NCI-H1105 (cell line): ENCODE measurements at places on chromosomes 16 and 17.

GRCh38 chr17:28076144-28076543 is 33.7 kb downstream of the NLK start:
- no peak for DNase-seq

DNA sequence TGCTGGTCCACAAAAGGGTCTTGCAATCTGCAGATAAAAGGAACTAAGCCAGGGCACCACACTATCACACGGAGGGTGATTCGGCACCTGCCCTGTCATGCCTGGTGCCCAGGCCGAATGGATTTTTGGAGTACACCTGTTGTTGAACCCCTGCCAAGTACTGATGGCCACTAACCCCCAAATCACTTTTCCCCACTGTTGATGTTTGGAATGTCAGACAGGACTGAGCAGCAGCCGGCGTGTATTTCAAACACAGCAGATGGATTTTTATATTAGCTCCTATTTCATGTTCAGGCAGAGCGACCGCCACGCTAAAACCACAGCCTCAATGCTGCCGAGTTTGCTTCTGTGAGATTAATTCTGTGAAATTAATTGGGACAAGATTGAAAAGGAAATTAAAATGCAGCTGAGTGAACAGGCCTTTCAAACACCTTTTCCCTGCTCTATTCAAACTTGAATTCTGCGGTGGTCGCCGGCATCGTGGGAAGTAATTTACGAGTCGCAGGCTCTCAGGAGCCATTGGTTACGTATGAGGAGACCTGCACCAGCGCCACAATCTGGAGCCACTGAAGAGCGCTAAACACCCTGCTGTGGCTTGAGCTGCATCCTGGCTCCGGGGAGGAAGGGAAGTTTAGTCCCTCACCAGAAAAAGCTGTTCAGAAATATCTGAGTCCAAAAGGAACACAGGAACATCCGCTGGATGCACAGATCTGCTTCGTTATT is 48.5 kb downstream of the SNX11 start:
- peak; percentile 60 for DNase-seq

- DNase-seq = no peak
Measured at GRCh38 chr17:30103921-30104320, 12.7 kb upstream of the NSRP1 start.

GRCh38 chr16:19967963-19968362 is 83.3 kb upstream of the GPRC5B start:
- DNase-seq = no peak

- peak; percentile 55 for DNase-seq
Measured at GRCh38 chr16:4116325-4117249, at the start of gene ADCY9. TSS of gene ADCY9 (minus strand) at chr16:4116442. CDS start at chr16:4115442, 1,000 bp downstream.

GRCh38 chr17:17440938-17441675 is 35.7 kb upstream of the MED9 start:
- no peak for DNase-seq

GRCh38 chr16:56617212-56618085 is 8.1 kb upstream of the MT1E start:
- DNase-seq = no peak

- DNase-seq = no peak
Measured at GRCh38 chr17:259341-259976, 78.0 kb upstream of the DOC2B start.

- no peak for DNase-seq
Measured at GRCh38 chr16:1696863-1697262, 9.1 kb upstream of the MAPK8IP3 start.

DNA sequence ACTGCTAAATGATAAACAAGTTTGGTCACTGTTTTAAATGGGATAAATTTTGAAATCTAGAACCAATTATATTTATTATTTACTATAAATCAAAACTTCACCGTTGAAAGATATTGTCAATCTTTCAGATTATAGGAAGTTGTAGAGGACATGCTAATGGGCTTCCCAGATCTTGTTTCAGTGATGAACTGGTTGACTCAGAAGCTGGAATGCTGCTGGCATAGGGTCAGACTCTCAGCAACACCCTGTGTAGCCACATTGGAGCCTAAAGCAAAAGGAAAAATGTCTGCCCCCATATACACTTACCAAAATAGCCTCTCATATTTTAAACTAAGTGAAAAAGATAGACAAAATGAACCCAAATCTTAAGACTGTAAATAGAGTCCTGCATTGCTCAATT is 916.9 kb upstream of the SOX9 start:
- DNase-seq = no peak

GRCh38 chr17:27856676-27857432 is 36.3 kb downstream of the LYRM9 start:
- no peak for DNase-seq

GRCh38 chr17:58270476-58271215 is 10.1 kb downstream of the MPO start:
- no peak for DNase-seq

GRCh38 chr16:19377864-19378263 is 39.8 kb upstream of the TMC5 start:
- no peak for DNase-seq

DNA sequence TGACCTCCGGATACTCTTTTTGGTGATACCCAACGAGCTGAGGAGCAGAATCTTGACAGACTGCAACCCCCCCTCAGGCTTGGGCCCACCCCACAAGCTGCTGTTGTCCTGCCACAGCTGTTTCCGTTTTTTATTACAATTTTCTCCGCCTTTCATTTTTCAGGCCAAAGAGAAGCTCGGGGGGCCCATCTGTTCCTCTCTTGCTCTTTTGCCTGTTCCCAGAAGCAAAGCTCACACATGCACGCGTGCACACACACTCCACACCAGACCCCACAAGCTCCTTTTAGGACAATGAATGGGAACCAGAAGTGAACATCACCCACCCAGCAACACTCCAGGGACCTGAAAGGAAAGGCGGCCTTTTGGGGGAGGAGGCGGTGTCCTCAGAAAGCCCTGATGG is 16.3 kb downstream of the SOX9 start:
- no peak for DNase-seq

- no peak for DNase-seq
Measured at GRCh38 chr17:81090361-81091136, 55.6 kb downstream of the BAIAP2 start.

DNA sequence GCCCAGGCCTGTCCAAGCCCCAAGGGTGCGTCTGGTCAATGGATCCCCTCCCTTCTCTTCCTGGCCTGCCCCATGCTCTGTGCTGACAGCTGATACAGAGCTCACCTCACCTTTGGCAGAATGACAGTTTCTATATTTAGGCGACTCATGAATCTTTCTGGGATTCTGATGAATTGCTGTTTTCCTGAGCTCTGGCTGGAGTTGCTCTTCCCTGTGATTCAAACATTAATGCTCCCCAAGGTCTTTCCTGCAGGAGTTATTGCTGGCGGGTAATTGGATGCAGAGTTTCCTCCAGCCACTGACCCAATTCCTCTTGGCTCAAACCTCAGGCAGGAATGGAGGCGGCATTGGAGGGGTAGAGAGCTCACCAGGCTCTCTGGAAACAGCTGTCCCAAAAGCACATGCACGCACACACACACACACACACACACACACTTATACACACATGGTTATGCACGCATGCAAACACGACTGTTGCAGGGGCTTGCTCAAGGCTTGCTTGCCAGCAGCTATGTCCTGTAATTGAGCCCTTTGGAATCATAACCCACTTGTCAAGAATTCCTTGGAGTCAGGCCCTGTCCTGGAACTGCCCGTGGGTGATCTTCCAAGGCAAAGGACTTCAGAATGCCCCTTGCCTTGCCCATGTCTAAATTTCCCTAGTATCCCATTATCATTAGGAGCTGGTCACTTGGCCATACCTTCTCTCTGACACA is 128.8 kb downstream of the ASIC2 start:
- no peak for DNase-seq

DNA sequence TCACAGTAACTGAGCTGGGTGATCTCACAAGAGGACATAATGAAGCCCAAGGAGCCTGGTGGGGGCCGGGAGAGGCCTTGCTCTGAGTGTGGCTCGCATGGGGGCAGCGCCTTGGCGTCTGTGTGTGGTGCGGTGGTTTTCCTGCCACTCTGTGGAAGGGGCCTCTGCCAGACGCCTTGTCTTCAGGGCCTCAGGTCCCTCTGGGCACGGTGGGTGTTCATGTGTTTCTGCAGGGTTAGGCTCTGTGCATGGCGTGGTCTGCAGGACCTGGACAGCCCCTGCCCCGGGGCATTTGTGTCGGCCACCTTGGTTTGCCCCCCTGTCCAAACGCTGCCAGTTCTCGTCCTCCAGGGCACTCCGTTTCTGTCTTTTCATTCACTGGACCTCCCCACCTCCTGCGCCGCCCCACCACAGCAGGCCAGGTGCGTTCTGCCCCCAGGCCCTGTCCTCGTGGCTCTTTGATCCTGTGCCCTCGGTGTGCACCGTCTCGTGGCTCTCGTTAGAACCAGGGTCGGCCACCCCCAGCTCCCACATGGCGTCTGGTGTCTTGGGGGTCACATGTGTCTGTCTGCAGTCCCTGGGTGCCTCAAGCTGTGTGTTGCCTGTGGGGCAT is 43.7 kb upstream of the ZNF750 start:
- DNase-seq = no peak
